ENCODE measurements at places on chromosomes 3 and 15. TPM values are rescaled to one million over a fixed set of nuclear protein-coding genes. Genes with fewer than 3 reads are reported as not detected.

SPINK8 gene
- not detected for total RNA-seq

- DNase-seq = no peak
These were observed 30.5 kb downstream of the TOPAZ1 start for GRCh38 chr3:44272191-44272590.

DNA sequence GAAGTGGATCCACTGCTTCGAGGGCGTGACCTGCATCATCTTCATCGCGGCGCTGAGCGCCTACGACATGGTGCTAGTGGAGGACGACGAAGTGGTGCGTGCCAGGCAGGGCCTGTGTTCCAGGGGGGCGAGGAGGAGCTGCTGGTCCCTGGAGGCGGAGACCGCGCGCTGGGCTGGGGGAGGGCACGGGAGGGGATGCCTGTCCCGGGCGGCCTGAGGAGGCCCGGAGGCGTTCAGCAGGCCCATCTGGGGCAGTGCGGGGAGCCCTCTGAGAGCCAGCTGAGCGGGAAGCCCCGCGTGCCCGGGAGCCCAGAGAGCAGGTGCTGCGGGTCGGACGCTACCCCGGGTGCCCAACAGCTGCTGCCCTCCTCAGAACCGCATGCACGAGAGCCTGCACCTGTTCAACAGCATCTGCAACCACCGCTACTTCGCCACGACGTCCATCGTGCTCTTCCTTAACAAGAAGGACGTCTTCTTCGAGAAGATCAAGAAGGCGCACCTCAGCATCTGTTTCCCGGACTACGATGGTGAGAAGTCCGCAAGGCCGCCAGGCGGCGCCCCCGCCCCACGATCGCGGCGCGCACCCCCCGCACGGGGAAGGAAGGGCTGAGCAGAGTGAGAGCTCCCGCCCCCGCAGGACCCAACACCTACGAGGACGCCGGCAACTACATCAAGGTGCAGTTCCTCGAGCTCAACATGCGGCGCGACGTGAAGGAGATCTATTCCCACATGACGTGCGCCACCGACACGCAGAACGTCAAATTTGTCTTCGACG lies 2.9 kb downstream of the GNAT1 start:
- DNase-seq = peak; percentile 92

- DNase-seq = no peak
These were observed 73.3 kb downstream of the PTPRG start for GRCh38 chr3:61634678-61635077.

LRRK1 gene
- 0.79 TPM for total RNA-seq

DAZL gene
- 0.18 TPM for total RNA-seq

GP9 gene
- total RNA-seq = not detected

DNA sequence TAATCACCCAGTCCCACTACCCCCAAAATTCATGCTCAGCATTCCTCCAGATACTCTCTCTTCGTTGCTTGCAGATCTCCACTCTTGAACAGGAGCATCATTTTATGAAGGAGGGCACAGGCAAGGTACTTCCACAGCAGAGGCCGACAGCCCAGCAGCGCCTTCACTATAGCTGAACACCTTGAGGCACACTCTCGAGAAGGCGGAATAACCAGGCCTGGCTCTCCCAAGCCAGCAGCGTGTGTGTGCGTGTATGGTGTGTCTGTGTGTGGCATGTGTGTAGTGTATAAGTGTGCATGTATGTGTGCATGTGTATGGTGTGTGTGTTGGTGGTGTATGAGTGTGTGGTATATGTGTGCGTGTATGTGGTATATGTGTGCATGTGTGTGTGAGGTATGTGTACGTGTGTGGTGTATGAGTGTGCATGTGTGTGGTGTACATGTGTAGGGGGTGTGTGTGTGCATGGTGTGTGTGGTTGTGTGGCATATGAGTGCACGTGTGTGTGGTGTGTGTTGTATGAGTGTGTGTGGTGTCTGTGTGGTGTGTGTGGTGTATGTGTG lies 161.8 kb downstream of the XXYLT1 start:
- no peak for DNase-seq

GRCh38 chr15:96474231-96474664 lies 143.7 kb downstream of the NR2F2 start:
- no peak for DNase-seq

GRCh38 chr15:73892446-73893226 lies 19.3 kb downstream of the TBC1D21 start:
- no peak for DNase-seq

MST1R gene
- 1.2 TPM for total RNA-seq

DNA sequence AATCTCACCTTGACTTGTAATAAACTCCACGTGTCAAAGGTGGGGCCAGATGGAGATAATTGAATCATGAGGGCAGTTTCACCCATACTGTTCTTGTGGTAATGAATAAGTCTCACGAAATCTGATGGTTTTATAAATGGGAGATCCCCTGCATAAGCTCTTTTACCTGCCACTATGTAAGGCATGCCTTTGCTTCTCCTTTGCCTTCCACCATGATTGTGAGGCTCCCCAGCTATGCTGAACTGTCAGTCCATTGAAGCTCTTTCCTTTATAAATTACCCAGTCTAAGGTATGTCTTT lies 45.5 kb downstream of the SUCNR1 start:
- DNase-seq = no peak

MYEF2 gene
- 9.8 TPM for total RNA-seq

CMC1 gene
- 50.1 TPM for total RNA-seq

DNA sequence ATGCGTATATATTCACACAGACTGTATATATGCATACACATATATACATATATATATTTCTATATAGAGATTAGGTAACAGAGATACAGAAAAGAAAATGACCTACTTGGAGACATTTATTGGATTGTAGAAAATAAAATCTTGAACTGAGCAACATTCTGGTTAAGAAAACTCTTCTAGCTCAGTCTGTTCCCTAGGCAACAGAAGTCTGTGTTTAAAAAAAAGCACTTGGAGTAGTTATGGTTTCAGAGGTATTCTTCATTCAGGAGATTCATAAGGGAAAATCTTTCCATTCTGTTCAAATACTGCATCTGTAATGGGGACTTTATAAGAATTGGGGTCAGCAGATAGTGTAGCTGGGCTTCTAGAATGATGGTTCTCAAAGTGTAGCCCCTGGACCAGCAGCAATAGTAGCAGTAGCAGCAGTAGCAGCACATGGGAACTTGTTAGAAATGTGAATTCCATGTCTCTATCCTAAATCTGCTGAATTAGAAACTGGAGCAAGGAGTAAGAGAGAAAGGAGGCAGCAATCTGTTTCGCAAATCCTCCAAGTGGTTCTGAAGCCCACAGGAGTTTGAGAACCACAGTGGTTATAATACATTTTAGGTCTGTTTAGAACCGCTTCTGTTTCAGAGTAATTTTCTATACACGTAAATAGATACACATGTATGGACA lies 112.8 kb upstream of the TMEM108 start:
- DNase-seq = no peak

PP2D1 gene
- total RNA-seq = not detected

LRRC49 gene
- total RNA-seq = 0.46 TPM

CHRM5 gene
- not detected for total RNA-seq

SLITRK3 gene
- total RNA-seq = not detected

SENP7 gene
- total RNA-seq = 13.2 TPM

DNA sequence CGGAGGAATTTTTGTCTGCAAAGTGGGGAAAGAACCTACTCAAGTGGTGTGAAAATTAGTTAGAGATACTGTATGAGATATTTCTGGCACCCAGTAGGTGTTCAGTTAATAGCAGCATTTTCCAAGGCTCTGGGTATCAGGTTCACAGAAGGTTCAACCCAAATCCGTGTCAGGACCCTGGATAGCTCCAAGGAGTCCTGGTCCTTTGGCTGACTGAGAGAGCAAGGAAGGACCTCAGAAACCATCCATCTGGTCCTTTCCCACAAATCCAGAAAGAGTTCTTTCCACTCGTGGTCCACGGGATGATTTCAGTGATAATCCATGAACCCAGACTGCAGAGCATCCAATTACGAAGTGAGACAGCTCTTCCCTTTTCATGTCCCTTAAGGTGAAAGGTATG lies 51.4 kb downstream of the SLC6A11 start:
- DNase-seq = no peak

TMEM266 gene
- total RNA-seq = 0.11 TPM

- no peak for DNase-seq
These were observed 86.7 kb upstream of the LIMD1 start for GRCh38 chr3:45507820-45508317.

DNA sequence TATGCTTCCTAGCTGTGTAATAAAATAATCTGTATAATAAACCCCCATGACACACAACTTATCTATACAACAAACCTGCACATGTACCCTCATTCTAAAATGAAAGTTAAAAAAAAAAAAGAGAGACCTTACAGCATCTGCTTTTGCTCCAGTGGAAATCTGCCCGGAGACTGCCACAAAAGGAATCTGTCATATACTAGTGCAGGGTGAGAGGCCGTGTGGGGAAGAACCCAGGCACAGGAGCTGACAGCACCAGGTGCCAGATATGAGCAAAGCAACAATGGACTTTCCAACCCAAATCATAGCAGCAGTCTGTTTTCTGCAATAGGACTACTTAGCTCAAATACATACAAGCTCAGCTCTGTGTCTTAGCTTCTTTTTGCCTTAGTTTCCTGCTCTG lies 346.5 kb downstream of the ROBO1 start:
- DNase-seq = no peak

- no peak for DNase-seq
These were observed 47.0 kb downstream of the GNB4 start for GRCh38 chr3:179404307-179404706.

DNA sequence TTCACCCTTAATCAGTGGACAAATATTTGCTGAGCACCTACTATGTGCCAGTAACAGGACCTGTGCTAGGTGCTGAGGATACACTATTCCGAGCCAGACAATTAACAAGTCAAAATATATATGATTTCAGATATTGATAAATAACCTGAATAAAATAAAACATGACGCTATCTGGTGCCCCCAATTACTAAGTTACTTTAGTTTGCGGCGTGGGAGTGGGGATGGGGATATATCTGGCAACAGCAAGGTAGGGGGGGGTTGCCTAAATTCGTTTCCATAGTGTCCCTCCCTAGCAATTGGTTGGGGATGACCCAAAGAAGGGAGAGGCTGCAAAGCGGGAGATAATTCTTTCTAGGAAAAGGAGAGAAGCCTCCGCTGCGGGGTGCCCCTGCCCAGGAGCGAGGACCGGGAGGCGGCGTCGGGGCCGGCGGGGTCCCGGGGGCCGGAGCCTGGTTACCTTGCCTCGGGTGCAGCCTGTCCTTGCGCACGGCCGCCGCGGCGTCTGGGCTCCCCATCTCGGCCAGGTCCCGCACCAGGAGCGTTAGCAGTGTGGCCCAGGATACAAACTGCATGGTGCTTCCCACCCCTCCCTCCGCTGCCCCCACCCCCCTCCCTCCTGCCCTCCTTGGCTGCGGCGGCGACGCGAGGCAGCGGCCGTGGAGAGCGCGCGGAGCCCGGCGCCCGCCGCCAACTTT lies 567 bp downstream of the ADAMTS9 start:
- DNase-seq = no peak

Measured in CD8-positive, alpha-beta memory T cell (primary cell).